ENCODE measurements at places on chromosomes 3 and 15.

DNA sequence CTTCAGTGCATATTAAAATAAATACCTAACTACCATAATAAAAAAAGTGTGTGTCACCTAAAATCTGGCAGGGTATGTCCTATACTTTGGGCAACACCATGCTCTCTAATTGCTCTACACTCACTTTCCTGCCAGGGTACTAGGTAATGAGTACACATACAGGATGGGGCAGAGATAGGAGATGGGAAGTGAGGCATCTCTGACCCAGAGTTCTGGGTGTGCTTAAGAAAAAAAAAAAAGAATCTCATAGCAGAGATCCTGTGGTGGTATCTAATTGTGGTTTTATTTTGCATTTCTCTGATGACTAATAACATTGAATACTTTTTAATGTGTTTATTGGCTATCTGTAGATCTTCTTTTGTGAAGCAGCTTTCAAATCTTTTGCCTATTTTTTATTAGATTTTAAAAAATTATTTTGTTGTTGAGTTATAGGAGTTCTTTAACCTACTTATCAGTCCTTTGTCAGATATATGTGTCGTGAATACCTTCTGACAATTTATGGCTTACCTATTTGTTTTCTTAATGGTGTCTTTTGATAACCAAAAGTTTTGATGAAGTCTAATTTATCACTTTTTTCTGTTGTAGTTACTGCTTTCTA, 48.0 kb downstream of the EEFSEC start:
- no peak for DNase-seq

DNA sequence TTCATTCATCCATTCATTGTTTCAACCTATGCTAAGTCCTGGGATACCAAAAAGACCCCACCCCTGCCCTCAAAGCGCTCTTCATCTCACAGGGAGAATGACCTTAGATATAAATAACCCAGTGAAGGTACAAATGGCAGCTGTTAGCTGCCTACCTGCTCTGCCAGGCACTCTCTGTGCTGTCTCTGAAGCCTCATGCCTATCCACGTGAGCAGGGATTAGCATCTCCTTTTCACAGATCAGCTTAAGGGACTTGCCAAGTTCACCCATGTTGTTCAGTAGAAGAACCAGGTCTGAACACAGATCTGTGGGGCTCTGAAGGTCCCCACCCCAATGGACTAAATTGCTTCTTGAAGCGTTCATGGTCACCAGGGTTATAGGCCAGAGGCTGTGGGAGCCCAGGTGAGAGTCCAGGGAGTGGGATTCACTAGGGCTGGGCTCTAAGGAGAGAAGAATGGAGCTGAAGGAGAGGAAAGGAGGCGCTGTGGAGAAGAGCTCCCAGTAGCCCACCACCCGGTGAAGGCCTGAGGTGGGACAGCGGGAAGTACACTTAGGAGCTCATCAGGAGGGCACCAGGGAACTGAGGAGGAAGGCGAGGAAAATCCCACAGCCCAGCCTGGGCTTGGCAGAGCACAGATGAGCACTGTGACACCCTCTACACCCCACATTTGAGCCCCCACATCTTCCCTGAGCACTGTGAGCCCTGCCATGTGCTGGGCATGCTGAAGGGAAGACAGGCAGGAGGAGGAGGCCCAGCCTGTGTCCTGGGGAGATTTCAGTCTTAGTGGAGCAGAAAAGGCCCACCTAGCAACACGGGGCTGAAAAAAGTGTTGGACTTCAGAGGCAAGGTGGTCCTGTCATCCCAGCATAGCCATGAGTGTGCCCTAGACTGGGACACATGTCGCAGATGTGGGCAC, 20.4 kb downstream of the RBP1 start:
- no peak for DNase-seq

DNA sequence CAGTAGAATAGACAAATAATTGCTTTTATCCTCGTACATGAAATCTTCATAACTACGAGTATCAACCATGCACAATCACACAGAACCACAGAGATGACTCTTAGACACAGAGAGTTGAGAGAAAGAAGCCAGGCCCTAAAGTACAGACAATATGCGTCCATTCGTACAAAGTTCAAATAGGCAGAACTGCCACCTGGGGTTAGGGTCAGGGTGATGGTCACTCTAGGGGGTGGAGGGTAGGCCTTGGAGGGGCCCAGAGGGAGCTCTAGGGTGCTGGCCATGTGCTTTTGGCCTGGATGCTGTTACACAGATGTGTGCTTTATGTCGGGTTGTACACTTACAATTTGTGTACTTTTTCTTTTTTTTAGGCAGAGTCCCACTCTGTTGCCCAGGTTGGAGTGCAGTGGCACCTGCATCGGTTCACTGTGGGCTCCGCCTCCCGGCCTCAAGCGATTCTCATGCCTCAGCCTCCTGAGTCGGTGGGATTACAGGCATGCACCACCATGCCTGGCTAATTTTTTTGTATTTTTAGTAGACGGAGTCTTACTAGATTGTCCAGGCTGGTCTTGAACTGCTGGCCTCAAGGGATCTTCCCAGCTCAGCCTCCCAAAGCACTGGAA, 65.9 kb upstream of the KLF13 start:
- no peak for DNase-seq

DNA sequence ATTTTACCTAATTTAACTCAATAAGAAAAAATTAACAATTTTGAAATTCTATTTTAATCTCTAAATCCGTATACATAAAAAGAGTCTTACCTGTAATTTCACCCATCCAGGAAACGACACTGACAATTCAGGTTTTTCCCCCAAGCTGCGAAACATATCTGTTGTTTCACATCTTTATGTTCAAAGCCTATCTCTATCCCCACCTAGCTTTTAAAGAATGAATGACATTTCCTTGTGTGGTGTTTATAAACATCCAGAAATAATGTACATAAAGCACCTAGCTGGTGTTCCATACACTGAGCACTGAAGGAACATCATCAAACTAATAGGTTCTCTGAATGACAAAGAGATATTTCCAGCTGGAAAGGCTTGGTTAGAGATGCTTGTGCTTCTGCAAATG, 867.8 kb downstream of the SQOR start:
- no peak for DNase-seq
